Activated T-helper 9 cell treated with anti-CD3 and anti-CD28 coated beads, Interleukin-2, amount 50 U/mL, for 16 hours (primary cell): ENCODE measurements at places on chromosomes 7 and 10.

DNA sequence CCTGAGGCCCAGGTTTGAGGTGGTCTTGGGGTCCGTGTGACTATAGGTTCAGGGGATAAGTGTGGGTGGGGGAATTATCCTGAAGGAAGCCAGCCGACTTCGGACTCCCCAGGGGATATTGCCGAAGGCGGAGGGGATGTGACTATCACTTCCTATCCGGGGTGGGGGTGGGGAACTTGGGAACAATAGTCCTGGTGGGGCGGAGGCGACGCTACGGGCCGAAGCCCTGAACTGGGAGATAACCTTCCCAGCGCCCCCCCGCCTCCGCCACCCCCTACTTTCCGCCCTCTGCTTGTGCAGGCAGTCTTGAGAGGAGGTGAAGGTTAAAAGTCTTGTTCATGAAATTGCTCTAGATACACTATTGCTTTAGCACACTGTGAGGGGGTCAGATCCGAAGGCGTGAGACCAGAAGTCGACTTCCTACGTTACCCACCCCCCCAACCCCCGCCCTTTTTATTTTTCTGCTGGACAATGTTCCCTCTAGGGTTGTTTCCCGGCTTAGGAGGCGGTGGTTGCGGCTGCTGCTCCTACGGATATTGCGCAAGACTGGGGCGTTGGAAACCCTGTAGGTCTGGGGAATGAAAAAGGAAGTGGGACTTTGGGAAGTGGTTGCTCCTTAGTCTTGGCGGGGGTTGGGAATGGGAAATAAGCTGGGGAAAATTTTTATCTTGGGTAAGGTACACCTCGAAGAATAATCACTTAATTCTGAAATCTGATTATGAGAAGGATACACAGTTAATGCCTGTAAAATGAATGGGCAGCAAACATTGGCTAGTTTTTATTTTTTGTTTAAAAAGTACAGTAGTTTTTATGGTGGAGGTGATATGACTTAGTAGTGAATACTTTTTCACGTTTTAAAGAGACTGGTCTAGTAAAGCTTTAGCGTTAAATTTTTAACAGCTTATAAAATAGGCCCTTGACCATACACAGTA, 1.5 kb downstream of the PTPN12 start:
- DNase-seq, result no peak

DNA sequence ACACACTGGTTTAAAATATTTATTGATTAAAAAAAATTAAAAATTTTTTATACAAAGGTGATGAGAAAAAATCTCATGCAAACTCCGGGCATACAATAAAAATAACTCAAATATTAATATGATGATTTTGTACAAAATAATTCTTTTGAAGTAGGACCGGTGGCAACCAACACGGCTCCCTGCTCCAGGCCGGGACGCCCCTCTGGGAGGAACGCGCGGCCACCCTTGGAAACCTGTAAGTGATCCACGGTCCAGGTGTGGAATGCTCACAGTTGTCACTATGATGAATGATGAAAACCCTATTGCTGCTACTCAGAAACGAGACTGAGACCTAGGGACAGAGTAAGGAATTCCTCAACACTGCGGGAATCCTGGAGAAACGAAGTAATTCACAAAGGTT, 219.1 kb downstream of the TCERG1L start:
- DNase-seq, result no peak

GRCh38 chr7:47088329-47089067, 493.4 kb downstream of the TNS3 start:
- no peak for DNase-seq

DNA sequence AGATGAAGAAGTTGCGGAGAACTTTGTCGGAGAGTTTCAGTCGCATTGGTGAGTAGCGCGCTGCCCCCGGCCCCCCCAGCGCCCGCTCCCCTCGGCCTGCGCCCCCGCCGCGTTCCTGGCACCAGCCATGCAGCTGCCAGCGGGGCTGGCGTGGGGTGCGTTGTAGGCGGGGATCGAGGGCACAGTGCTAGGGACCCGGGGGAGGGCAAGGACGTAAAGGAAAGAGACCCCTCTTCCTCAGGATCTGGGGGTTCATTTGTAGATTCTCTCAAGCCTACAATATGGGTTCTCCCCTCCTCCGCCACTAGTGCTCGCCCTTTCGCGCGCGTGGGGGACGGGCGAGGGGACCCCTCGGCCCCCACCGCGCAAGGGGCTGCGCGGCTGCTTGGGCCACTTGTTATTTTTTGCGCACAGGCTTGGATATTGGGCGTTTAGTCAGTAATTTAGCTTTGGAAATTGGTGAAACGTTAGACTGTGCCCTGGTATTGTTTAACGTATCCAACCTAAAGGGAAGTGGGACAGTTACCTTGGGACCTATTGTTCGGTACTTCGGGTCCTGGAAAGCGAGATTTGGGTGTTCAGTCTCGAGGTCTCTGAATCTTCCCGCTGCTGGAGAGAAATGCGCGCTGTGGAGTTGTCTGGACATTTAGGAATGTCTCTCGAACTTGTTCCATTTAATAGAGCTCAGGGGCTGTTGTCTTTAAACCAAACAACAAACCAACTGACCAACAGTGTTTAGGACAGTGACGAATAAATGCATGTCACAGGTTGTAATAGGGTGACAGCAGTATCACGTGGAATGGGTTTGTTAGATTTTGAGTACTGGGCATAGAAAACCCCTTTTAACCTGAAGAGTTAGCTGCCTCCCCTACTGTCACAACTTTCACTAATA, 796 bp downstream of the CDK14 start:
- DNase-seq, result no peak
